Suprapubic skin (tissue), 4 donors: ENCODE measurements at places on chromosomes 7 and 10.

DNA sequence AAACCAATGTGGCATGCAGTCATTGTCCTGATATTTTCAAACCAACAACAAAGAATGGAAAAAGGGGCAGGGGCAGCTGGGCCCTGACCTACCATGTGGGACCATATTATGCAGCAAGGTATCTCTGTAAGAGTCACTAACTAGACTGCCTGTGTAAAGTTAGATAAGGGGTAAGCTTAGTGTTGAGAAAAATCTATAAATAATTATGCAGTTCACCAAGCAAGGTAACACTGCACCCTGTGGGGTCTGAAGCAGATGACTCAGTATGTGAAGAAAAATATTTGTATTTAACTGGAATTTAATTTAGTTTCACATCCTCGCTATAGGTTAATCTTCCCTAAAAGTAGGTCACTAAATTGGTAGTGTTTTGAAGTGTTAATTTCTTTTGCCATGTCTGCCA lies 99.3 kb downstream of the PPP1R3A start:
- no peaks in the 10 kb centered on the region for H3K4me1 ChIP-seq
- H3K4me3 ChIP-seq = no peak overlapping the region
- no peak overlapping the region for H3K27ac ChIP-seq

GRCh38 chr10:17865351-17865750 lies 56.2 kb downstream of the MRC1 start:
- no peak for DNase-seq
- H3K36me3 ChIP-seq = no peaks in the 10 kb centered on the region
- no peak overlapping the region for H3K27ac ChIP-seq
- H3K4me3 ChIP-seq = no peak overlapping the region
- no peaks in the 10 kb centered on the region for H3K27me3 ChIP-seq

- H3K36me3 ChIP-seq = peaks cover 68% of the 10 kb centered on the region
- no peak overlapping the region for H3K27ac ChIP-seq
- no peak for DNase-seq
- no peak overlapping the region for H3K4me3 ChIP-seq
Measured at GRCh38 chr10:21737106-21737505, 203.1 kb downstream of the MLLT10 start.

GRCh38 chr7:4189131-4189570 lies 492.9 kb upstream of the FOXK1 start:
- H3K36me3 ChIP-seq = no peaks in the 10 kb centered on the region
- peaks cover 46% of the 10 kb centered on the region for H3K4me1 ChIP-seq
- H3K4me3 ChIP-seq = no peak overlapping the region
- H3K27ac ChIP-seq = peak overlapping the region; percentile 46

GRCh38 chr7:87318741-87319140 lies 26.7 kb upstream of the CROT start:
- H3K4me3 ChIP-seq = peak overlapping the region; percentile 12
- H3K27me3 ChIP-seq = no peaks in the 10 kb centered on the region
- H3K27ac ChIP-seq = peak overlapping the region; percentile 71
- H3K4me1 ChIP-seq = peaks cover 31% of the 10 kb centered on the region
- H3K36me3 ChIP-seq = peaks cover 10% of the 10 kb centered on the region
